RWPE1 (cell line): ENCODE measurements at places on chromosomes 11 and 22.
A peak's percentile ranks its signal among the peaks of the same experiment; 100 is the strongest.

- DNase-seq: no peak
Measured at GRCh38 chr22:20877715-20878114, 18.9 kb downstream of the SNAP29 start.

DNA sequence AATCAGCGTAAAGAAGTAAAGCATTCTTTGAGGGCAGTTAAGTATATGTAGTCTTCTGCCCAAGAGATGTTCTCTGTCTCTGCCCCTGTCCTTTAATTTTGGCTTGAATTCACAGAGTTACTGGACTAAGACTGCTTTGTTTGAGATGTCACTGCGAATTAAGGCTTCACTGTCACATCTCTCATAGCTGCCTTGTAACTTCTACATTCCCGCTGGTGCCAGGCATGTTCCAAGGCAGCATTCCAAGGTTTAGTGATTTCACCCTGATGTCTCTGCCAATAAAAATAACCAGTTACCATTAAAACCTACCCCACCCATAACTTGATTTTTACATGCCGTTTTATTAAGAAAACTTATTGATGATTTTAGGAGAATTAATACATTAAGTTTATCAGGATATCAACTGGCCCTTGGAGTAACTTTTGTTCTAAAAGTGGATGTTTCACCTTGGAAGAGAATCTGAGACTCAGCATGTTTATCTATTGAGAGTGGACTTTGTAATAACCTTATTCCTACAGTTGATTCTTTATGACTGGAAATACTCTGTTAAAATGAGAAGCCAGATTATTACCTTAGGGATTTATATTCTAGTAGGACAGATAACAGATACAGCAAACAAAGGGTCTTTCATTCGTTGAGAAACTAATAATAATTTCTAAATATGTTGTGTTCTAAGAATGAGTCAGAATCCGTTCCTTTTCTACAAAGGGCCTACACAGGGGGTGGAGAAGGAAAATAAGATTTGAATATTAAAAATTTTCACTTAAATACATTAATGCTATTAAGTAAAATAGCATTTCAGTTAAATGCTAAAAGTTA is 110.2 kb downstream of the UVRAG start:
- peak; percentile 16 for DNase-seq

GRCh38 chr11:65927904-65928397 is 8.7 kb downstream of the DRAP1 start:
- DNase-seq: no peak

GRCh38 chr11:3631331-3631730 is 10.5 kb downstream of the ART5 start:
- no peak for DNase-seq

DNA sequence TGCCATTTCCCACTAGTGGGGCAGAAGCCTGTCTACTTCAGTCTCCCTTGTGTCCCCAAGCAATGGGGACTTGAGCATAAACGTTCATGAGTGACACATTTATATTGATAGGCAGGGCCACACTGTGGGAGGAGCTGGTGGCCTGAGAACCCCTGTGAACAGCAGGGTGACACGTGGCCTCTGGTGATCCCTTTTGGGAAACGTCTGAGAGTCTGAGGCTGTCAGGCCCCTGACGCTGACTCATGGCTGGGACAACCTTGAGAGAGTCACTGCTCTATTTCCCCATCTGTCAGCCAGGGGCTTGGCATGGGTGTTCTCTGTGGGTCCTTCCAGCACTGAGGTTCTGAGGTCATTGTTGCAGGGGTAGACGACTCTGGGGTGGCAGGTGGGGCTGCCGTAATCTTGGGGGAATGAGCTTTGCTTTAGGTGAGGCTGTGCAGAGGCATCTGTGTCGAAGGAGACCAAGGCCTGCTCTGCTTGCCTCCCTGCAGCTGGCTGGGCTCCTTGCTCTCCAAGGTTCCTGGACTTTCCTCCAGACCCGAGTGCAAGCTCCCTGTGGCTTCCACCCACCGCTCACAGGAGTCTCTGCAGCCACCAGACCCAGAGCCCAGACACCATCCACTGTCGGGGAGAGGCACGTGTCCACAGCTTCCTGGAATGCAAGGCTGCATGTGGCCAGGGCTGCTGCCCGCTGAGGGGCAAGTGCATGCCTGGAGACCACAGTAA is 54.7 kb downstream of the SMIM38 start:
- no peak for DNase-seq

GRCh38 chr22:37192741-37193140 is 4.7 kb upstream of the C1QTNF6 start:
- DNase-seq: no peak

DNA sequence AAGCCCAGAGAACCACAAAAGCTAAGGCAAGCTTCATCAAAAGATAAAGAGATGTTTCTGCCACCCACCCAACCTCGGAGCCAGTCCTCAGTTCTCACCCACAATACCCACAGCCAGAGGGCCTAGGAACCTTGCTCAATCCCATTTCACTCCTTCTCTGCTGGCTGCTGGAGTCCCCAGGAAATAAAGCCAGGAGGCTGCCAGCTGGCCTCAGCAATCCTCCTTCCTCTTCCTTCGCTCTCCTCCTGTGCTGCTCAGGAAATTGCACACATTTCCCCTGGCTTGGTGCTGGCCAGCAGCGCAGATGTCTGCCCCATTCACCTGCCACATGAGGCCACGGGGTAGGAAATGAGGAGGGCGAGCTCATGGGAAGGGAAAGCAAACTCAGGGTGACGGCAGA is 91.8 kb upstream of the LDLRAD3 start:
- no peak for DNase-seq

- no peak for DNase-seq
Measured at GRCh38 chr22:24129980-24130379, 51.3 kb upstream of the SUSD2 start.

GRCh38 chr11:2088746-2089535 is 50.2 kb downstream of the IGF2 start:
- DNase-seq: no peak

- DNase-seq: no peak
Measured at GRCh38 chr22:35615156-35615555, 2.0 kb downstream of the MB start.

- DNase-seq: no peak
Measured at GRCh38 chr22:48076008-48076407, 1313.6 kb downstream of the TBC1D22A start.

- no peak for DNase-seq
Measured at GRCh38 chr22:22595001-22595835, 36.2 kb upstream of the PRAME start.

DNA sequence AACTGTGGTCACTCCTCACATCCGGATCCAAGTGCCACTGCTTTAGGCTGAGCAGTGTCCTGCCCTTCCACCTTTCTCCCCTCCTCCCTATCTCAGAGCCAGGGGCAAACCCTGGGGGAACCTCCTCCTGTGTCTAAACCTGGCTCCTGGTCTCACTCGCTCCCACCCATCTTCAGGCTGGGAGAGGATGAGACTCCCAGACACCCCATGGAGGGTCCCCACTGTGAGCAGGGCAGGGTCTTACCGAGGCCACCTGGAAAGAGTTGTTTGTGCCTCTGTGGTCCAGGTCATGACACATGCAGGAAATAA is 93.6 kb downstream of the PDE2A start:
- no peak for DNase-seq

DNA sequence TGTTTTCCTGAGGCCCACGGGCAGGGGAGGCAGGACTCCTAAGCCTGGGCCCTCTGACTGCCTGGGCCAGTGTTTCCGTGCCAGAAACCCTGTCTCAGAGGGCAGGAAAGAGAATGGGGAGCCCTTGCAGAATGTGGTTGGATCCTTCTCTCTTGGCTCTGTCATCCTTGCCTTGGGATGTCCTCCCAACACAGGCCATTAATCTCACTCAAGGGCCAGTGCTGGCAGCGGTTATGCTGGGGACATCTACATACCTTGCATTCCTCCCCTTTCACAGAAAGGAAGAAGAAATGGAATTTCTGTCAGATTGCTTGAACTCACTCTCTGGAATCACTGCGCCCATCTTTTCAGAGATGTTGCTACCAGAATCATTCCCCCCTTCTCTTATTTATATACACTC is 296.9 kb downstream of the KIRREL3 start:
- no peak for DNase-seq

- peak; percentile 61 for DNase-seq
Measured at GRCh38 chr22:37681556-37682049, 4.5 kb upstream of the NOL12 start.

GRCh38 chr11:66337103-66337899 is 1.1 kb upstream of the RIN1 start:
- no peak for DNase-seq

DNA sequence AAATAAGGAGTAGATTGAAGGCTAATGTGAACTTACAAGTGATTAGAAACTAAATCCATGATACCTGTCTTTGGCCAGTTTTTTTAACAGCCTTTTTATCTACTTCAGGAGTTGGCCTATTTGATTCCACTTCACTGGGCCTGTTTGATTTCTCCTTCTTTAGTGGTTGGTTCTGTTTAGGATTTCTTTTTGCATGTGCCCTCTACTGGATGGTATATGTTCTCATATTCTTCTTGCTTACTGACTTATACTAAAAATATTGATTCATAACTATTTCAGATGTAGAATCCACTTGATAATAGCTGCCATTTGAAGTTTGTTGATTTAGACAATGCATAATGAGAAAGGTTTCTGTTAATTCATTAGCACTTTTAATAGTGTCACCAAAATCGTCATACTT is 53.9 kb downstream of the USP47 start:
- DNase-seq: no peak

- no peak for DNase-seq
Measured at GRCh38 chr11:2308713-2309112, 6.9 kb downstream of the TSPAN32 start.

- no peak for DNase-seq
Measured at GRCh38 chr11:31967404-31968130, 123.3 kb upstream of the RCN1 start.

GRCh38 chr22:31753005-31753633 is 700 bp upstream of the DEPDC5 start:
- peak; percentile 5 for DNase-seq

GRCh38 chr22:22210375-22210774 is 34.2 kb upstream of the VPREB1 start:
- DNase-seq: peak; percentile 73

DNA sequence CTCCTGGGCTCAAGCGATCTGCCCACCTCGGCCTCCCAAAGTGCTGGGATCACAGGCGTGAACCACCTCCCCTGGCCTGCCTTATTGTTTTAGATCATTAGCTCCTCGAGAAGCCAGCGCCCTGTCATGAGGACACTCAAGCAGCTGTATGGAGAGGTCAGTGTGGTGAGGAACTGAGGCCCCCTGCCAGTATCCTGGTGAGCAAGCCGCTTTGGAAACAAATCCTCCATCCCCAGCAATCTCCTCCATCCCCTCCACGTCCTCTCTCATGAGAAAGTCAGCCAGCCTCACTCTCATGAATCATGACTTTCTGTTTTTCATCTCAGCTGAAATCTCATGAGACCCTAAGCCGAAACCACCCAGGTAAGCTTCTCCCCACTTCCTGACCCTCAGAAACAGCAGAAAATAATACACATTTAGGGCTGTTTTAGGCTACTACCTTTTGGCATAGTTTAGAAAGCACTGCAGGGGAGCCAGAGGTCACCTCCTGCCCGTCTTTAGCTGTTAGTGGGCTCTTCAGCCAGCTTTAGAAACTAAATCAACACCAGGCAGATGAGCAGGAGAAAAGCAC is 56.0 kb downstream of the CTTN start:
- DNase-seq: no peak

DNA sequence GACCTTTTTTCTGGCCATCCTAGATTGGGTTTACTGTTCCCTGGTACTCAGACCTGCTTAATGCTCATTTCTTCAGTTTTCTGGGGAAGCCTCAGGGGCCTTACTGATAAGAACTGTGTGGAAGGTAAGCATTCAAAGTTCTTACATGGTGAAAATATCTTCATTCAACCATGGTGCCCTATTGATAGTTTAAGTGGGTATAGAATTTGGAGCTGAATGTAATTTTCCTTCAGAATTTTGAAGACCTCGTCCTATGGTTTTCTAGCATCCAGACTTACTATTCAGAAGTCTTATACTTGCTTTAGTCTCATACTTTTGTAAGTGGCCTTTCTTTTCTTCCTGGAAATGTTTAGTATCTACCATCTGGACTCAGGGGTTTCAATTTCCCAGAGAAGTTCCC is 75.7 kb downstream of the CDKN1C start:
- DNase-seq: no peak

- DNase-seq: peak; percentile 33
Measured at GRCh38 chr22:19060356-19061009, 61.7 kb downstream of the DGCR2 start.

DNA sequence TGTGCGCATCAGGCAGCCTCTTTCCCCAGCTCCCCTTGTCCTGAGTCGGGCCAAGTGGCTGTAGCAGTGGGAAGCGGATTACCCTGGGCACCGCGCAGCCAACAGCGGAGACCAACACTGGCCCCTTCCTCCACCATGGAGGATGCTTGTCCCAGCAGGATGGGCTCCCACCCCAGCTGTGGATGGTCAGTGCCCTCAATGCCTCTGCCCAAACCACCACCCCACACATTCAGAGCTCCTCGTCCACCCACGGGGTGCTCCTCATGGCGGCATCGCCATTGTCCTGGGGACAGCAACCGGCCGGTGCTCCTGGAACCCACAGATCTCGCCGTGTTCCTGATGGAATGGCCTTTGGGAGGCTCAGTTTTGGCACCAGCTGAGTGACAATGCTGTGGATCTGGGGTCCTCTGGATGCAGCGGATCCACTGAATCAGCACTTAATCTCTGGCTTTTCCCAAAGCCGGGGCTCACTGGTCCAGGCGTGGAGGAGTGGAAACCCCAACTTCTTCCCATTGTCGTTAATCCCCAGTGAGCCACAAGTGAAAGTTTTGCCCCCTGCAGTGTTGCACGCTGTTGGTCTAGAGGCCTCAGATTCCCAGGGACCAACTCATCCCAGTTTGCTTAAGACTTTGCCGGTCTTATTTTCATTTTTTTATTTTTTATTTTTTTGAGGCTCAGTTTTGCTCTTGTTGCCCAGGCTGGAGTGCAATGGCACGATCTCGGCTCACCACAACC is 4.1 kb upstream of the B4GALNT4 start:
- DNase-seq: no peak
